ENCODE measurements at places on chromosomes 1 and 21. TPM values are rescaled to one million over a fixed set of nuclear protein-coding genes. Genes with fewer than 3 reads are reported as not detected.
A peak's percentile ranks its signal among the peaks of the same experiment; 100 is the strongest.

DNA sequence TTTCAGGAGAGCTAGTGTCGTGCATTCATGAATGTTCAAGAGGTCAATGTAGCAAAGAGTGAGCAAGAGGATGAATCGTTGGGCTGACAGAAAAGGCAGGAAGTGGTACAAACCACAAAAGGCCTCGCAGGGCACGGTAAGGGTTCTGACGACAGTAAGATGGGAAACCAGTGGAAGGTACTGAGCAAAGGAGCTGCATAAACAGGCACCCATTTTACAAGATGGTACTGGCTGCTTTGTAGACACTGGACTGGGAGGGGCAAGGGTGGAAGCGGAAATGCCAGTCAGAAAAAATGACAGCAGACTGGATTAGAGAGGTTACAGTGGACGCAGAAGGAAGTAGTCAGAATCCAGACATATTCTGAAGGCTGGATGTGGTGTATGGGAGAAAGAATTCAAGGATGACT, 123.5 kb downstream of the PTPN14 start:
- peak; percentile 77 for DNase-seq
- H3K27me3 ChIP-seq, result no peaks in the 10 kb centered on the region
- H3K4me1 ChIP-seq, result peaks cover 53% of the 10 kb centered on the region
- H3K27ac ChIP-seq, result peak overlapping the region; percentile 98

DNA sequence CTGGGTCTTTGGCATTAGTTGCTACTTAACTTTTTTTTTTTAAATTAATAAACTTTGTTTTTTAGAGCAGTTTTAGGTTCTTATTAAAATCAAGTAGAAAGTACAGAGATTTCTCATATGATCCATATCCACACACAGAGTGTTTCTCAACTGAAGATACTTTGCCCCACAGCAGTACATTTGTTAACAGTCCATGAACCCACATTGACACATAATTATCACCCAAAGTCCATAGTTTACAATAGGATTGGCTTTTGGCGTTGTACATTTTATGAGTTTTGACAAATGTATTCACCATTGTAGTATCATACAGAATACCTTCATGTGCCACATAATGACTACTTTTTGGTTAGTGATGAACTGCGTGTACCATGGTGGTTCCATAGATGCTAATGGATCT, 106.8 kb downstream of the ADGRL2 start:
- no peak overlapping the region for H3K4me3 ChIP-seq
- H3K27ac ChIP-seq, result no peak overlapping the region
- H3K27me3 ChIP-seq, result no peaks in the 10 kb centered on the region
- H3K36me3 ChIP-seq, result no peaks in the 10 kb centered on the region

DNA sequence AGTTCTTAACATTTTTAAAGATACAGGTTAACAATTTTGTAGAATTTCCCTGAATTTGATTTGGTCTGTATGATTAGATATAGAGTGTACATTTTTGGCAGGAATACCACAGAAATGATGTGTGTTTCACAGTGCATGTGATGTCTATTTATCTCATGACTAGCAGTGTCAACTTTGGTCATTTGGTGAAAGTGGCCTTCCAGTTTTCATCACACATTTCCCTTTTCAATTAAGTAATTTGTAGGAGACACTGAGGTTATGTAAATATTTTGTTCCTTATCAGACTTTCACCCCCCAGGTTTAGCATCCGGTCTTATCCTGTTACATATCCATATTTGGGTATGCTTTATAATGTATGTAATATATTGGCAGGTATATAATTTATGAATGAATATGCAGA, 41.8 kb downstream of the MAP3K7CL start:
- no peak for DNase-seq
- no peaks in the 10 kb centered on the region for H3K27me3 ChIP-seq
- peaks cover 8% of the 10 kb centered on the region for H3K36me3 ChIP-seq
- H3K4me1 ChIP-seq, result peaks cover 26% of the 10 kb centered on the region

- H3K27me3 ChIP-seq, result peaks cover 5% of the 10 kb centered on the region
- DNase-seq, result no peak
- H3K27ac ChIP-seq, result no peak overlapping the region
- no peaks in the 10 kb centered on the region for H3K4me1 ChIP-seq
These were observed 268.5 kb downstream of the KCNJ6 start for GRCh38 chr21:37647781-37648180.

DNA sequence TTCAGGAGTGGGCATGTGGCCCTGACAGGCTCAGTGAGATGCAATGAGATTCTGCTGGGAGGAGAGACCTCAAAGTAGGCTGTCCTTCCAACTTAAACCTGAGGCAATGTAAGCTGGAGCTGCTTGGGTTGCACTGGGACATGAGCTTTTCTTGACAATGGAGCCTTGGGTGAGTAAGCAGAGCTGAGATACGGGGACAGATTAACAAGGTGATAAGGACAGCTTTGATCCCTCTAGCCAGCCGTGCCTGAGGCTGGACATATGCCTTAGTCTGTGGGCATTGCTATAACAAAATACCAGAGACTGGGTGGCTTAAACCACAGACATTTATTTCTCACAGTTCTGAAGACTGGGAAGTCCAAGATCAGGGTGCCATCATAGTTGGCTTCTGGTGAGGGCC, 18.3 kb upstream of the NGF start:
- no peaks in the 10 kb centered on the region for H3K36me3 ChIP-seq
- DNase-seq, result no peak
- H3K4me3 ChIP-seq, result no peak overlapping the region
- no peaks in the 10 kb centered on the region for H3K4me1 ChIP-seq

- no peaks in the 10 kb centered on the region for H3K36me3 ChIP-seq
- peaks cover 62% of the 10 kb centered on the region for H3K27me3 ChIP-seq
- H3K27ac ChIP-seq, result no peak overlapping the region
- H3K4me3 ChIP-seq, result no peak overlapping the region
These were observed 72.9 kb upstream of the SELENON start for GRCh38 chr1:25727088-25727487.

SEMA4A gene
- total RNA-seq, result 9.0 TPM
